Astrocyte (in vitro differentiated cells and primary cell): ENCODE measurements at places on chromosomes 12 and 14.

GRCh38 chr14:78131201-78131600 is 39.0 kb upstream of the NRXN3 start:
- no peak for DNase-seq

DNA sequence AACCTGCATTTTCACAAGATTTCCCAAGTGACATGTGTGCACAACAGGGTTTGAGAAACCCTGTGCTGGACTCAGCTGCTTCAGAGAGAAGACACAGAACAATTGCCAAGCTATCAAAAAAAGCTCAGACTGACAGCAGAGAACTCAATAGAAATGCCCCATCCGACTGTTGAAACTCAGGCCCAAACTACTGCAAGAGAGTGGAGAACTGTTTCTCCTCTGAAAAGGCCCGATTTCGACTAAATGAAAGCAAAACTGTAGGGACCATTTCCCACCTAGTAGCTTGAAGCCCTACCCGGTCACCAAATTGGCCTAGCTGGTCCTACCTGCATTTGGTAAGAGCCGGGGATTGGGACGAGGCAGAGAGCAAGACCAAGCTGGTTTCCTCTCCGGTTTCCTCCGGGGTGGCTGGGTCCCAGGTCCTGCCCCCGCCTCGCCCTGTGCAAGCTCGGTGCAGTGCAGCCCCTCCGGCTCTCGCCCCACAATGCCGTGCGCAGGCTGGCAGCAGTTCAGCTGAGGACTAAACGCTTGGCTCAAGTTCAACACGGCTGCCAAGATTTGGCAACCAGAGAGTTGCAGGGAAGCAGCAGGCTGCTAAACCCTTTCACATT is 1180.6 kb downstream of the VRK1 start:
- DNase-seq, result peak; percentile 17

DNA sequence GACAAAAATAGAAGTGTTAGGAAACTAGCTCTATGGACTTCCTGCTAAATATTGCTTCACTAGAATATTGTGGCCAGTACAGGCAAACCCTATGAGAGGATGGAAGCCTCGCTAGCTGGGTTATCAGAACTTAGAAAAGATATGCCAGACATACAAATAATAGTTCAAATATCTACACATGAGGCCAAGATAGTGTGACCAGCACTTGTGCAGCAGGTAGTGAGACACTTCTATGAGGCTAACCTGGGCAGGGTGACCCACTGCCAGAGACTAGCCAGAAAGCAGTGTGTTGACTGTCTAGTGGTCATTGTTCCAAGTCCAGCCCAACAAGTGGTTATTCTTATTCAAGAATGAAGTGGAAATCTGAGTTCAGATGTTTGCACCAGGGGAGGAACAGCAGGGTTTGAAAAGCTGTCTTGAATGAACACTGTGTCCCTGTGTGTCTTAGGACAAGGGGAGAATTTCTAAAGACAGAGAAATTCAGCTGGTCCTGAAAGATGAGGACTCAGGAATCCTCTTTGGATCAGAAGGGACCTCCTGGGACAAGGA is 16.3 kb downstream of the TSPAN8 start:
- DNase-seq, result no peak

DNA sequence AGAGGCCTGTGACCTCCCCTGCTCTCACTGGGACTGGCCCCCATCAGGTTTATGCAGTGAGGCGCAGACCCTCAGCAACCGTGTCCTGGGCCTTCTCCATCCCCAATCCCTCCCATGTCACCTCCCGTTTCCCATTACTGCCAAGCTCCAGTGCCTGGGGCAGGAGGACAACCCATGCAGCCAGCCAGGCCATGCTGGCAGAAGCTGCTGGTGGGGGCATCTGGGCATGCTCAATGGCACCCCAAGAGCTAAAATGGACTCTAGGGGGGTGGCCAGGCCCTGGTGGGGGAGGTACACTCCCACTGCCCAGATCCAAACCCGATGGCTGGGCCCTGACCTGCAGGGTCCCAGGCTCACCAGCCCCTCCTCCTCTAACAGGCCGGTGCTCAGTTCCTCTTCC is 20.5 kb upstream of the GPR132 start:
- no peak for DNase-seq

DNA sequence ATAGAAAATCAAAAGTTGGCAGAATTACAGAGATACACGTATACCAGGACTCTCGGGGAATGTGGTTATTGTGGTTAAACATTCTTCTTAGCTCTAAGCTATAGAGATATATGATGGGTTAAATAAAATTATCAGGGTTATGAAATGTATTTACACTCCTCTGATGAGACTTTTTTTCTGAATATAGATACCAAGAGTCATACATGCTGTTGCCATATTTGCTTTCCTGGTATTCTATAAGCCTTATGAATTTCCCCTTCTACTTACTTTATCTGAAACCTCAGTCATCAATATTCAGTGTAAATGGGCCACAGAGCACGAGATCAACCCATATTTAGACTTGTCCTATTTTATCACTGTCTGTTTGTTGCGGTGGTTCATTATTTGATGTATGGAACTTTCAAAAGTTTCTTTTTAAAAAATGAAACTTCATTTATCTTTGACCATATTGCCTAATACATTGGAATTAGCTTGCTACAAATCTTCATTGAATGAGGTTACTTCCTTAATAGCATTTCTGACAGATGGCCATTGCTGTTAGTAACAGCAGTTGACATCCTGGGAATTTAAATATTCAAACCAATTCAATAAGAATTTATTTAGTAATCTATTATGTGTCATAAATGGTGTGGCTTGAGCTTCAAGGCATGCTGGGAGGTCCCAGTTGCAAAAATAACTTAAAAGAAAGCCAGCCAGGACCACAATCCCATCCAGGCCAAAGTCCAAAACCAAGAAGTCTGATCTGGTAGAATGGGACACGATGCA is 393.5 kb downstream of the PCNX1 start:
- peak; percentile 81 for DNase-seq

DNA sequence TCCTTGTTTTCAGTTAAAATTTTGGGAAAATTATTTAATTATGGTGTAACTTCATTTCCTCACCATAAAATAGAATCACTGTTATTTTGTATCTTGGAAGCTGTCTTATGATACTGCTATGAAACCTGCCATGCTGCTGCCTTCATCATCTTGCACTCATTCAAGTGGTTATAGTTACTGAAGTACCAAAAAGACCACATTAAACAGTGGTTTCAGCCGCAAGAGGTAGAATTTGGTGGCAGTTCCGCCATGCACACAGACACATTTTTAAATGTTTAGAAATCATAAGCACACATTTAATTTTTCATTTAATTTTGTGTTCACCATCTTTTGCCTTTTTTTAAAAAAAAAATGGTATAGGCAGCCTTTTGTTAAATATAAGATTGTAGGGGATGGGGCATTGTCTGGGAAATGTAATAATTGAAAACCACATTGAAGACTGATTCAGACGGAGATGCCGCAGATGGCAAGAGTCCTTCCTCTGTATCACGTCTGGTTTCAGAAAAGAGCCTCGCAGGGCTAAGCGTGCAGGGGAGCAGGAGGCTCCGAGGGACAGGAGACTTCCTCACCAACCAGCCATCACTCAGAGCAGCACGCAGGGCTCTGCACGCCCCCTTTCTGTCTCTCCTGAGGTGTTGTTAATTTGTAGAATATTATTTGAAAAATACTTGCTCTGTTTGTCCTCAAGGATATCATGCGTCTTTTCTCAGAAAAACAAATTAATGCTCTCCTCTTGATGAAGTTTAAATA is 115.2 kb upstream of the PELI2 start:
- no peak for DNase-seq

DNA sequence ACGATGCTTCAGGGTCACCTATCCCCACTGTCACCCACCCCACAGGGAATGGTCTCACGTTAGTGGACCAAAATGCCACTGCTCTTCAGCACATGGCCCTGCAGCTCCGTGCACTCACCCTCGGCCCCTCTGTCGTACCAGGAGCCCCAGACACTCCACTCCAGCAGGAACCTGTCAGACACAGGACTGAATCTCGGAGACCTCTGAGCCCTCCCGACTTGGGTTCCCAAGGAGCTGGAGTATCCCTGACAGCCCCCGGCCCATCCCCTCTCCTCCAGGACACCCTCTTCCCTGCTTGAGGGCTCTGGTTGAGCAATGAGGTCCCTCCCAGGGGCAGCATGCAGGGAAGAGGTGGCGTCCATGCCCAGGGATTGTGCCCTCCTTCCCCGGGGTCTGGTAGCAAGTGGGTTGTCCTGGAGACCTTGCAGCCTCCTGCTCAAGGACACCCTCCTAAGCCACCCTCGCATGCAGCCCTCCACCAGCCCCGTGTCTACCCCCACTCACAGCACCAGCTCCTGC is 20.4 kb upstream of the LRTM2 start:
- DNase-seq, result no peak

DNA sequence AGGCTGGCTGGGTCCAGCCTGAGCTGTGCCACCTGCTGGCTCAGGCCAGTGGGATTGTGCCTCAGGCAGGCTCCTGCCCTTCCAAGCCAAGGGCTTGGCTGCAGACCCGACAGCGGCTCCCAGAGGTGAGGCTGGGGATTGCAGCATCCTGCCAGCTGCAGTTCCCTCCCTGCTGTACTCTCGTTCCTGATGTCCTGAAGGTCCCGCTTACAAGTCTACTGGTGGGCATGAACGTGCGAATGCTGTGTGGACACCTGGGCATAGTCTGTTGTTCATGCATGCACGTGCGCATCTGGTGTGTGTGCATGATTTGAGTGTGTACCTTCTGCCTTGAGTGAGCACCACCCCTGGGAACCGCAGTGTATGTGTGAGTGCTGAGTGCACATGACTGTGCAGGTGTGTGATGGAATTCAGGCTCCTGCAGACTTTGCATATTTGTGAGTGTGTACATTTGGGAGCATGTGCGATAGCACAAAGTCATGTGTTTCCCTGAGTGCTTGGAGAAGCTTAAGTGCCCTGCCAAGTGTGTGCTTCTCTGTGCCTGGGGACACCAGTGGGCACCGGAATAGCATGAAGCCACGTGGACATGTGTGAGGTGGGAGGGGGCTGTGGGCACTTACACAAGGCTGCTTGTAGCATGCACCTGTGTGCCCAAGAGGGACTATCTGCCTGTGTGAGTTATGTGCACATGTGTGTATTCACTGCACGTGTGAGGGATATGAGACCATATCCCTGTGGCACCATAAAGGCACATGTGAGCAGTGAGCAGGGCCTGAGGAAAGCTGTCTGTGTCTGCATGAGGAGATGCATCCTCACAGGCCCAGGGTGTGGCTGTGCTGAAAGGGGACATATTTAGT is 19.3 kb upstream of the KRT7 start:
- DNase-seq, result peak; percentile 39

- DNase-seq, result peak; percentile 59
Measured at GRCh38 chr12:79444089-79444488, 246.7 kb downstream of the PAWR start.

GRCh38 chr14:92737206-92737605 is 11.2 kb downstream of the LGMN start:
- DNase-seq, result no peak

DNA sequence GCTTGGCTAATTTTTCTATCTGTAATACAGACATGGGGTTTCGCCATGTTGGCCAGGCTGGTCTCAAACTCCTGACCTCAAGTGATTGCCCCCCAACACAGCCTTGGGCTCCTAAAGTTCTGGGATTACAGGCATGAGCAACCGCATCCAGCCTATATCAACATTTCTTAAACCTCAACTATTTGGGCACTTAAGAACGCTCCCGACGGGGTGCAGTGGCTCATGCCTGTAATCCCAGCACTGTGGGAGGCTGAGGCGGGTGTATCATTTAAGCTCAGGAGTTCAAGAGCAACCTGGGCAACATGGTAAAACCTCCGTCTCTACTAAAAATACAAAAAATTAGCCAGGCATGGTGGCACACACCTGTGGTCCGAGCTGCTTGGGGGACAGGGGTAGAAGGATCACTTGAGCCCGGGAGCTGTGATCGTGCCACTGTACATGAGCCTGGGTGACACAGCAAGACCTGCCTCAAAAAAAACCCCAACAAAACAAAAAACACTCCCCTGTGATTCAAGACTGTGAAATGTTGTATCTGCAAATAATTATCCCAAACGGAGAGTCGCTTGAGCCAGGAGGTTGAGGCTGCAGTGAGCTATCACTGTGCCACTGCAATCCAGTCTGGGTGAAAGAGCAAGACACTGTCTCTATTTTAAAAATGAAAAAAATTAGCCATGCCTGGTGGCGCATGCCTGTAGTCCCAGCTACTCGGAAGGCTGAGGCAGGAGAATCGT is 21.5 kb downstream of the PPTC7 start:
- no peak for DNase-seq

GRCh38 chr12:107681455-107681835 is 4.2 kb upstream of the PWP1 start:
- DNase-seq, result no peak

DNA sequence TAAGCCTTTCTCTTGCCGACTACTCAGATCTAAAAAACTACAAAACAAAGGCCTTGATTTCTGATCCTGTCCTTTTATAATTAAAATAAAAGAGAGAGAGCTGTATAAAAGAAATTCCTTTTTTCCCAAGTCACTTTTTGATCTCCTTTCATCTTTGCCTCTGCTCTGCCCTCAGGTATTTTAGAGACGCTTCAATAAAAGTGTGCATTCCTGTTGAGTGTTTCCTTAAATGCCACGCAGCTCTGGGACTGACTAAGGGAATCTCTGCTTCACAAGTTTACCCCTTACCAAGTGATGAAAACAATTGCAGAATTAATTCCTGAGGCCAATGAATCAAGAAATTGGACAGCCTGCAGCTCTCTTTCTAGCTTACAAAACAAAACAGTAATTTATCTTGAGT is 1109.8 kb downstream of the TMTC2 start:
- no peak for DNase-seq

DNA sequence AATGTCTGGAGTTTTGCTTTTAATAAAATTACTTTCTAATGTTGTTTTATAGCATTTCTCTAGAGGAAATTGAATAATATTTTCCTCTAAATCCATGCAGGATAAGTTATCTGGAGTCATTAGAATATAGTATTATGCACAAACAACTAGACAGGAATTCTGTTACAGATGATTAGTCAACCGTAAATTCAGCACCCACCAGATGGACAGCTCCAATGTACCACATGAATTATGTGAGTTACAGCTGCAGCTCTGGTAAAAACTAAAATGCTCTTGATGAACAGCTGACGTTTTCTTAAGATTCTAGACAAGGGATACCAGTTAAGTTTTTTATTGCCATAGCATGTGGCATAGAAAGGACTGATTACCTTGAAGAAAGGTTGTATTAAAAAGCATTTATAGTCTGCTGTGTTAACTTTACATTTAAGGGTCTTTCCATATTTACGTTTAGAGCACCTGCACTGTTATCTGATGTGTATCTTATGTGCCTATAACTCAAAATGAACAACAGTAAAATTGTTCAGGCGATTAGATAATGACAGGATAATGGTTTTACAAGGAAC is 321.4 kb upstream of the LRFN5 start:
- peak; percentile 3 for DNase-seq

DNA sequence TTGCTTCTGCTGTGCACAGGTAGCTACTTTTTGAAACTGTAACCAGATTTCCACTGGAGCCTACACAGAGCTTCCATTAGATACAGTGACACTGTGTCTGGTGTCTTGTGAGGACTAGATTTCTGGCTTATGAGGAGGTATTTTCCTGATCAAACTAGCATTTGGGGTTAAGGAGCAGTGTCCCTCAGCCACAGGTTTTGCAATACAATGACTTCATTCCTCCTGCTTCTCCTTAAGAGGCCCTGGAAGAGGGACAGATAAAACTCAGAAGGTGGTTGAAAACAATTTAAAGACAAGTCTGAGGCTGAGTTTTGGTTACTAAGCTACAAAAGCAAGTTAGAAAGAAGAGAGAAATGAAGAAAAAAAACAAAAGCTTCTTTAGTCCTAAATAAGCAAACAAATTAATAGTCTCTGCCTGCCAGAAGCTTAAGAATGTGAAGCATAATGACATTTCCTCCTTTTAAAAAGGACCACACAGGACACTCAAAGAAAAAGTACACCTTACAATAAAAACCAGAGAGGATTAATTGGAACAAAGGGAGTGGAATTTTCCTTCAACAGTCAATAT is 53.0 kb downstream of the PKP2 start:
- DNase-seq, result peak; percentile 32

GRCh38 chr12:129966146-129966995 is 62.5 kb upstream of the TMEM132D start:
- no peak for DNase-seq
